ENCODE measurements at places on chromosomes 1 and 21.

- DNase-seq: no peak
Measured at GRCh38 chr1:3275471-3276340, 178.8 kb upstream of the ARHGEF16 start.

GRCh38 chr1:62476525-62477219 is 39.8 kb downstream of the USP1 start:
- no peak for DNase-seq

DNA sequence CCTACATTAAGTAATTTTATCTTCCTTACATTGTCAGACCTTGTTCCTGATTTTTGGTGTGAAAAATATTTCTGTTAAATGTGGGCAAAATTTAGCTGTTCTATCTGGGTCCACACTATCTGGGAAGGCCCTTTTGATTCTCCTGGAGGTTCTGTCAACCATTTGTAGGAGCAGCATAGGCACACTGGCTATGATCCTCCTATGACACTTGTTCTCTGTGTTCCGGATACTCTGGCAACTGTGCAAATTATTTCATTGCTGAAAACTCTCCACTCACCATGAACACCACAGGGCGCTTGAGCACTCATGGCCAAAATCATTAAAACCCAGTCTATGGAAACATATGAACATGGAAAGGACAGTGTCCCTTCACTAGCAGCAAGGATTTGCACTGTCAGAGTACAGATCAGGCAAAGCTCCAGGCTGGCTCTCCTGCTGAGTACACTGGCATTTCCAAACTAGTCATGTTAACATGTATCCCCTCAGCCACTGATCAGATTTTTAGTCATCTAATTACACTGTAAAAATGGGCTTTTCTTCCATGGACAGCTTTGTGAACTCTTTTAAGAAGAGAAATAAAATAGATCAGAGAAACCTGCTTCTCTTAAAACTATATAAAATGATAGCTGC is 43.9 kb upstream of the SGIP1 start:
- no peak for DNase-seq

- no peak for DNase-seq
Measured at GRCh38 chr1:19762175-19762779, 37.4 kb downstream of the TMCO4 start.

GRCh38 chr1:5896706-5897660 is 95.2 kb downstream of the NPHP4 start:
- DNase-seq: no peak

GRCh38 chr1:14113271-14113670 is 413.3 kb downstream of the PRDM2 start:
- no peak for DNase-seq

DNA sequence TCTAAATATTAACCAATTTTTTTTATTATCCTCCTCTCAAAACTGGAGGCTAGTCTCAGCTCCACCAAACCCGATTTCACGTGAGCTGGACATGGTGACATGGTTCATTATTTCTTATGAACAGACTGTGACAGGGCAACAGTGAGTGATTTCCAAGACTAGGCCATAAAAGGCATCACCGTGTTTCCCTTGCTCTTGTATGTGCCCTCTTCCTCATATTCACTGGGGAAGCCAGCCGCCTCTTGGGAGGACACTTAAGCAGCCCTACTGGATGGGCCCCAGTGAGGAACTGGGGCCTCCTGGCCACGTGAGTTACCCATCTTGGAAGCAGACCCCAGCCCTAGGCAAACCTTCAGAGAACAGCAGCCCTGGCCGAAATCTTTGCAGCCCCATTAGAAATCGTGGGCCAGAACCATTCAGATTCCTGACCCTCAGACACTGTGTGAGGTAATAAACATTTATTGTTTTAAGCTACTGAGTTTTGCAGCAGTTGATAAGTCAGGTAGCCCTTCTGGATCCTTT is 105.0 kb downstream of the GALNT2 start:
- no peak for DNase-seq

- DNase-seq: no peak
Measured at GRCh38 chr21:39726133-39726532, 18.9 kb upstream of the IGSF5 start.

- no peak for DNase-seq
Measured at GRCh38 chr1:13930151-13930550, 230.2 kb downstream of the PRDM2 start.

DNA sequence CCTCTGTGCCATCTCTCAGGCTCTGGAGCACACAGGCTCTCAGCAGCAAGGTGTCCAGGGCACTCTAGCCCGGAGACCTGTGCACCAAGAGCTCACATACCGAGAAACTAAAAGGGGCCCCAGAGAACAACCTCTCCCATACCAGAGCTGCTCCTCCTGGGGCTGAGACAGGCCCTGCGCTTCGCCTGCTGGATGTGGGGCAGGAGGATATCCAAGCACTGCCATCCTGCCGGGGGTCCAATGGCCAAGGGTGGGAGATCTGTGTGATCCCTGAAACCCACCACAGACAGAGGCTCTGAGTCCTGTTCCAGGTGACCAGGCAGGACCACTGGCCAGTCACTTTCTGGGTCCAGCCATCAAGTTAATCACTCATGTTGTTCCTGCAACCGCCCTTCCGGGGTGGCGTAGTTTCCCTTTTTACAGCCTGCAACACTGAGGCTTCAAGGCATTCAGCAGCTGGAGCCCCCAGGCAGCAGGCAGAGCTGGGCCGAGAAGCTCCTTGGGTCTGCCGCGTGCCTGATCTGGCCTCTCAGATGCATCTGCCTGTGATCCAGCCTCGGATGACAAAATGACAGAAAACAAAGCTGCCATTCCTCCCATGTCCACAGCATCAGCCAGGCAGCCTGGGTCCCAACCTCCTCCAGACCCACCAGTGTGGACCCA is 36.7 kb upstream of the ACTRT2 start:
- DNase-seq: peak; percentile 16

DNA sequence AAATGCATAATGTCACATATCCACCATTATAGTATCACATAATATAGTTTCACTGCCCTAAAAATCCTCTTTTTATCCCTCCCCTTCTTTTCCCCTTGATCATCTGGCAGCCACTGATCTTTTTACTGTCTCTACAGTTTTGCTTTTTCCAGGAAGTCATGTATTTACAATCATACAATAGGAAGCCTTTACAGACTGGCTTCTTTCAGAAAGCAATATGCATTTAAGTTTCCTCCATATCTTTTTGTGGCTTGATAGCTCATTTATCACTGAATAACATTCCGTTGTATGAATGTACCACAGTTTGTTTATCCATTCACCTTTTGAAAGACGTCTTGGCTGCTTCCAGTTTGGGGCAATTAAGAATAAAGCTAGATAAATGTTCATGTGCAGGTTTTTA is 14.3 kb upstream of the WDTC1 start:
- no peak for DNase-seq

- no peak for DNase-seq
Measured at GRCh38 chr1:207069858-207070506, 16.9 kb downstream of the PFKFB2 start.

DNA sequence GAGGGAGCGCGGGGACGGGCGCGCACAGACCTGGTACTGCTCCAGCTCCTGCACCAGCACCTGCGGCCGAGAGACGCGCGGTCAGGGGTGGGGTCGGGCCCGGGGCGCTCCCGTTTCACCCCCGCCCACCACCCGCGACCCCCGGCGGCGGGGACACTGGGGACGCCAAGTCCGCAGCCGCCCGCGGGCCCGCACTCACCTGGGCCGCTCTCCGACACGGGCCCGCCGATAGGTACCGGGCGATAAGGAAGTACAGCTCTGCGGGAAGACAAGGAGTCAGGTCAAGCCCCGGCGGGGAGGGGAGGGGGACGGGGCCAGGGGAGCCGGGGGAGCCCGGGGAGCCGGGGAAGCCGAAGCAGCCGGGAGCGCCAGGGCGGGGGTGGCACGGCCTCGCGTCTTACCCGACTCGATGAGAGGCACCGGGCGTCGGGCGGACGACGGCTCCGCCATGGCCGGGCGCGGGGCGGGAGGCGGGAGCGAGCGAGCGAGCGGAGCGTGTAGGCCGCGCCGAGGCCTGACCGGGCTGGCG is 326 bp downstream of the BRWD1 start:
- DNase-seq: no peak

- peak; percentile 97 for DNase-seq
Measured at GRCh38 chr1:165376041-165376810, 19.7 kb upstream of the LMX1A start.

DNA sequence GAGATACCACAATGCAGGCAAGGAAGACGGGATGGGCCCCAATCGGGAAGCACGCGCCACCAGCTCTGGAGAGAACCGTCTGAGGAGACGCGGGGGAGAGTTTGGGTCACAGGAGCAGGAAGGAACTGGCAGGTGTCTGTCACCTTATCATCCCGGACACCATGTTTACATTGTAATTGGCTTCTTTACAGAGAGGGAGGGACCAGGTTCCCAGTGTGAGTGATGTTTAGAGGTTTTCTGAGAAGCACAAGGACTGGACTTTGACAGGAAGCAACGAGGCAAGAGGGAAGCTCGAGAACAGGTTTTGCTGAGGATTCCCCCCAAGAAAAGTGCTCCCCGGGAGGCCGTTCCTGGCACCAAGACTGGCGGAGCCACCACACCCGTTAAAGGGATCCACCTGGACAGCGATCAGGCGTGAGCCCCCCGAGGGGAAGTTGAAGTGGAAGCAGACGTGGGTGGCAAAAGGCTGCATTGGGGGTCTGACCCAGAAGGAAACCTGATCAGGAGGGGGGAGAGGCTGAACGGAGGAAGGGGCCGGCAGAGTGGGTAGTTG is 957 bp downstream of the EPS15 start:
- peak; percentile 43 for DNase-seq

DNA sequence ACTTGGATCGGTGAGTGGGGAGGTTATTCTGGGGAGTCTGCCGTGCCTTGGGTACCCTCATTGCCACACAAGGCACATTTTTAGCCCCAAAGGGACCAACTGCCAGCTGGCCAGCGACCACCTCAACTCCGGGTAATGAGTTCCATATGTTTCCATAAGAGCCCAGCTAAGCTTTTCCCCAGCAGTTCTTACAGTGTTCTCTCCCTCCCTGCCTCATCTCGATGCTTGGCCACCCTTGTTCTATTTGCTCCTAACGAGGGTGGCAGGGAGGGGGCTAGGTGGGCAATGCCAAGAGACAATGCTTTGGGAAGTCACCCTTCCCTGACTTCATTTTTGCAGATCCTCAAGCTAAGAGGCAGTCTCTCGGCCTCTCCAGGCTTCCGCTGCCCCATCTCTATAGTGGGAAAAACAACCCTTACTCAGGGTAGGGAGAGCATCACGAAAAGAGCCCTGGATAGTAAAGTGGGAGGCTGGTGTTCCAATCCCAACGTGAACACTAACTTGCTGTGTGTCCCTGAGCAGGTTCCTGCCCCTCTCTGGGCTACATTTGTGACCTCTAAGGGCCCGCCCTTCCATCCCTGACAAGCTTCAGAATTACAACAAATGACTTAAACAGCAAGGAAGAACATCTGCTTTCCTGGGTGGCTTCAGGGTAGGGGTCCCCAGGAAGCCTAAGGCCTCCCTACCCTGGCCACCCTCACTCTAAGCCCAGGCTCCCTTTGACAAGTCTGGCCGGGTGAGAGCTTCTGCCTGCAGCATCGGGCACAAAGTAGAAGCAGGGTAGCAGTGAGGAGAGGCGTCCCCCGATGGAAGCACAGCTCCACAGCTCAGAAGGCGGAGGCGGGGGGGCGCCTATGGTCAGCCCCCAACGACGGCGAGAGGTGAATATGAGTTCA is 5.8 kb downstream of the ID3 start:
- peak; percentile 72 for DNase-seq

DNA sequence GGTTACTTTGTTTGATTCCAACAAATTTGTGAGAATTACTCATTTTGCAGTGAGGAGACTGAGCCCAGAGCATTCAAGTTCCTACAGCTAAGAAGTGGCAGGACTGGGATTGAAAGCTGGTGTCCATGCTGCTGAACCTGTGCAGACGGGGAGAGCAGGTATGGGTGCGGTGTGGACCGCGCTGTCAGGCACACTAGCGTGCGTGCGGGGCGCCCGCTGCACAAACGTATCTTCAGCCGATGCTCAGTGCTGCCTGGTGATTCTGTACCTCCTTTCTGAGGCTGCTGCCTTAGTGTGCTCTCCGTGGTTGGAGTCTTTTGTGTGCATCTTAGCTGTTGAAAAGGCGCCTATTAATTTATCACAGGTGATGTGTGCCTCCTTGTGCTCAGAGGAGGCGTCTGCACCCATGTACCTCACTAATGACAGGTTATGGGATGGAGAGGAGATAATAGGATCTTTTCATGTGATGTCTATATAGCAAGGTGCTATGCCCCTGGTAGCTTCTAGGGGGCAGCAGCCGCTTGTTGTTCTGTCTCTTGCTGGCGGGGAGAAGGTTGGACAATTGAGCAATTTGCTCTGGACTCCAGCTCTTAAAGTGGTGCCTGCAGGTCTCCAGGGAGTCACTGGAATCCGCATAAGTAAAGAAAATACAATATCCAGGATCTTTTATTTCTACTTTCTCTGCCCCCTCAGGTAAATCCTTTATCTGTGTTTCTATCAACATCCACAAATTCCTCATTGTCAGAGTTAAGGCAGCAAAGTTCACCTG is 32.5 kb downstream of the PEX14 start:
- DNase-seq: peak; percentile 71

GRCh38 chr1:228827019-228827418 is 91.7 kb downstream of the RHOU start:
- no peak for DNase-seq

DNA sequence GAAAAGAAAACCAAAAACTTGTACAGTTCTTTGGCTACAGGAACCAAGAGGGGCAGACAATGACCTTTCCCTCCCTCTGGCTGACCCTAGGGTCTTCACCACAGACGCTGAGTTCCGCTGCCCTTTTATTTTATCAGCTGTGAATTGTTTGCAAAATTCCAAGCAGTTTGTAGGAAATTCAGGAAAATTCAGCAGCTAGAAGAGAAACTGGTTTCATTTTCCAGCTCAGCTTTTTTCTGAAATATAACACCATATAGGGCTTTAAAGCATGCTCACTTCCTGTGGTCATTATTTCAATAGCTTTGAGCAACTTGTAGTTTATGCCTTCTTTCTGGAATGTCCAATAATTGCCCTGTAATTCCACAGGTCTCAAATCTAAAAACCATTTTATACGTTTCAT is 5.5 kb upstream of the PIK3R3 start:
- no peak for DNase-seq

DNA sequence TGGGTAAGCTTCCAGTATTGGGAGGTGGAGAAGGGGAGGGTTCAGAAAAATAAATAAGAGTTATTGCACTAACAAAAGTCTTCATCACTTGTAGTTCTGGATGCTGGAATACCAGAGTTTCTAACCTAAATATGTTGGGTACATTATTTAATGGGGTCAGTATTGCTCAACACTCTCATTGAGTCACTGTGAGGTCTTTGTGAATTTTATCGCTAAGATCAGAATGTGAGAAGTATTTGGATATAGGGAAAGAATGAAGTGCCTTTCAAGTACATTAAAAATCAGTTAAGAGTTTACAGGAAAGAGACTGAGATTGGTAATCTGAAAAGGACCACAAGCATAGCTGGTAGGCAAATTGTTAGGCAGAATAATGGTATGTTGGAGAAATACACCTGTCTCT is 8.8 kb downstream of the SNRPE start:
- DNase-seq: no peak

- DNase-seq: no peak
Measured at GRCh38 chr1:11350265-11350664, 77.3 kb downstream of the UBIAD1 start.

- DNase-seq: no peak
Measured at GRCh38 chr1:193189442-193190095, 3.2 kb upstream of the B3GALT2 start.

DNA sequence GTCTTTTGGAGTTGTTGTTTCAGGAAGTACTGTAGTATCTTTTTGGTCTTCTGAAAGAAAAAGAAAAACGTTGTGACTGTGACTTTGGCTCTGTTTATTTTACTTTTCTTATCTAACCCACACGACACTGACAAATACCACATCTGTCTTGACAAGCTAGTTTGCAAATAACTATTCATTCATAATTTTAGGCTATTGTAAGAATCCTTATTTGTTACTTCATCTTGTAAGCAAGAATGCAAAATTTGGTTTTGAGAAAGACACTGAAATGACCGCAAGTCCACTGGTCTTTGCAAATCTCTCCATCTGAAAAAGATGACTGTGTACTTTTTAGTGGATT is 12.7 kb downstream of the TGFB2 start:
- no peak for DNase-seq

All from femur (tissue), 1 donor.